ENCODE measurements at places on chromosomes 2 and 18. TPM values are rescaled to one million over a fixed set of nuclear protein-coding genes. Genes with fewer than 3 reads are reported as not detected.

The MERTK gene
- total RNA-seq, result 0.75 TPM

The CTNNA2 gene
- total RNA-seq, result not detected

The RPS27A gene
- 1,172 TPM for total RNA-seq

- H3K4me1 ChIP-seq, result no peaks in the 10 kb centered on the region
- H3K27me3 ChIP-seq, result no peaks in the 10 kb centered on the region
- H3K36me3 ChIP-seq, result no peaks in the 10 kb centered on the region
- DNase-seq, result no peak
Observed at GRCh38 chr2:210277133-210277532, 37.8 kb downstream of the MYL1 start.

DNA sequence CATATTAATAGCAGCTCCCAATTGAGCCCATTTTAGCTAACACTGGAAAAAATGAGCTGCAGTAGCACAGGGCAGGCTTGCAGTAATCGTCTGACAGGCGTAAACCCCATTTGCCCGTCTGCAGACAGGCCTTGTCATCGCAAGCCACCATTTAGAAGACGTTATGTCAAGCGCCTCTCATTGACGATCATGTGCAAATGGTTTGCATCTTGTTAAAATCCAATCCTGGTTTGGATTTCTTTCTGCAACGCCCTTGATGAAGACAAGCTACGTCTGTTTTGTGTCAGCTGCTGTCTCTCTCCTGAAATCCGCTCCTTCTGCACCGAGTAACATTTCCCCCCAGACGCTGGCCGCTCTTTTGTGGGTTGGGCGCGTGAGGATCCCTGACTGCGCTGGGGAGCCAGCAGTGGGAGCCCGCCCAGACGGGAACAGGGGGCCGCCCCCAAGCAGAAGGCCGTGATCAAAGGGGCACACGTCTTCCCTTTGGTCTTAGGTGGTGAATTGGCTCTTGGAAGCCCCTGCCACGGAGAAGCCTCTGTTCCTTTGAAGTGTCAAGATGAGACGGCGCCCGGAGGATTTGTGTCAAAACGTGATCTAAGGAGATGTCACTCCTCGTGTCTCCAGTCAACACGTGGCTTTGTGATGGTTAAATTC is 84.2 kb upstream of the GPC1 start:
- no peak overlapping the region for H3K27ac ChIP-seq
- no peaks in the 10 kb centered on the region for H3K4me1 ChIP-seq
- H3K27me3 ChIP-seq, result no peaks in the 10 kb centered on the region

Data from CD8-positive, alpha-beta memory T cell (primary cell).